ENCODE measurements at places on chromosomes 2 and 18.

- no peak for DNase-seq
These were observed 98.4 kb upstream of the GULP1 start for GRCh38 chr2:188193230-188193629.

DNA sequence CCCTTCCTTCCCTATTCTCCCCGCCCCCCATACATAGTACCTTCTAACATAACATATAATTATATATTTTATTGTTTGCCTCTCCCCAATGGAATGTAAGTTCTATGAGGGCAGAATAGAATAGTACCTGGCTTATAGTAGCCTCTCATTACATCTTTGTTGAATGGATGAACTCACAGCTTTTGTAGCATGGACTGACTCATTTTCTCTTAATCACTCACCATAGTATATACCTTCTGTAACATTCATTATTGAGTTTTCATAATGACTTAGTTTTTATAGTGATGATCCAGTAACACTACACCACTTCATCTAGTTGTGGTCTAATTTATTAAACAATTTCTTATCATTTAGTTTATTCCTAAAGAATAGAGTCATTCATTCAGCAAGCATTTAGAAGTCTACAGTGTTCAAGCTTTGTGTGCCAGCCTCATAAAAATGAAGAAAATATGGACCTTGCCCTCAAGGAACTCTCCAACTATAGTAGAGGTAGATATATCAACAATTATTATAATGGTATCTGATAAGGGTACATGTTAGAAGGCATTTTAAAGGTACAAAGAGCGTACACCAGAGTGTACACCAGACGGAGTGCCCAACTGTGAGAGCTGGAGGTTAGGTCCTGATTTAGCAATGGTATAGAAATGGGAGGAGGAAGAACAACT is 31.1 kb downstream of the NCOA1 start:
- no peak for DNase-seq

- DNase-seq = no peak
These were observed 48.7 kb downstream of the PRELID3A start for GRCh38 chr18:12456441-12456840.

GRCh38 chr2:117553448-117553847 is 261.0 kb upstream of the DDX18 start:
- DNase-seq = no peak

DNA sequence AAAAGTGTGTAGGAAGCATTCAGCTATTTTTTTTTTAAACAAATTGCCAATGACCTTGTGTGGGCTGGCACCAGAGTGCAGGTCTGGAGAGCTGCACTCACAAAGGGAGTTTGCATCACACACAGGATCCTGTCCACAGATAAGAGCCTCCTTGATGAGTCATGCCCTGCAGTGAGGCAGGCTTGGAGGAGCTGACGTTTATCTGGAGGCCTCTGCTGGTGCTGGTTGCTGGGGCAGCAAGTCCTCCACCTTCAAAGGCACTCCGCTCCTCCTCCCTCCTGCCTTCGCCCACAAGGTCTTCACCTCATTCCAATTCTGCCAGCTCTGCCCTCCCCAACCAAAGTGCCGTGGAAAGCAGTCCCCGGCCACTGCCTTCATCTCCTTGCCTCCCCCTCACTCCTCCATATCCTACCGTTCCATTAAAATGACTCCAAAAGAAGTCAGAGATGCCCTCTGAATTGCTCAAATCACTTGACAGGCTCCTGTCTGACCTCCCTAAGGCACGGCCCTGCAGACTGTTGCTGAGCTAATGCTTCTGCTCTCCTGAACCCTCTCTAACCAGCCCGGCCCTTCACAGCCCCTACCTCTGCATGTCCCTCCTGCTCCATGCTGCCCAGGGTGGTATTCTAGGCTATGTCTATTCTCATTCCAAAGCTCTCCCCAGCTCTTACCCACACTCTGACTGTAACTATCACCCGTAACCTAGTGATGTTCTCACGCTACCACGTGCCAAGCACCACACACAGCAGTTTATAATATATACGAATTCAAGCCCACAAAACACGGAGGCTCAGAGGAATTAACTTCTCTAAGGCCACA is 30.9 kb downstream of the LONRF2 start:
- DNase-seq = no peak

Data from stimulated activated CD8-positive, alpha-beta memory T cell treated with anti-CD3 and anti-CD28 coated beads, Interleukin-7, amount 100 ng/mL, for 24 hours (primary cell).